ENCODE measurements at places on chromosomes 16 and 17.

GRCh38 chr17:80339118-80339517 is 75.8 kb upstream of the ENDOV start:
- no peak for DNase-seq

GRCh38 chr16:12547608-12547922 is 256.1 kb downstream of the CPPED1 start:
- DNase-seq = no peak

GRCh38 chr16:66930189-66930588 is 4.0 kb downstream of the CIAO2B start:
- no peak for DNase-seq

DNA sequence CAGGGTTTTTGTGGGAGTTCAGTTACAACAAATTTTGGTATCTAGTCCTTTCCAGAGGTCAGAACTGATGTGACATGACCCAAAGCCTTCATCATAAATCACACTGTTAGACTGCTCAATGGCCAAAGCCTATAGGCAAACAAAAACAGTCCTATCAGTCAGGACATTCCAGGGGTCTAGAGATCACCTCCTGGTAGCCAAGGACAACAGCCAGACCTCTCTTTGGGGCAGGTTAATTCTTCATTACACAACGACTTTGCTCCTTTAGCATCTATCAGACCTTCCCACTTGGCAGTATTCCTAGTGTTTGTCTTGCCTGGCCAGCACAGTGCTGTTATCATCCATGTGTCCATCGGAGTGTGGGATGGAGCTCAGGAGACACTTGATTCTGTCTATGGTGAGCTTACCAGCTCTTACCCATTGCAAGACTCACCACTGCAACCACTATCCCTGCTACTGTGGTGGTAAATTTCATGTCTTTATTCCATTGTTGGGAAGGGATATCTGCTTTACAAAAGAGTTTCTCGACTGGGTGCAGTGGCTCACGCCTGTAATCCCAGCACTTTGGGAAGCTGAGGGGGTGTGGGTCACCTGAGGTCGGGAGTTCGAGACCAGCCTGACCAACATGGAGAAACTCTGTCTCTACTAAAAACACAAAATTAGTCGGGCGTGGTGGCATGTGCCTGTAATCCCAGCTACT is 95.5 kb upstream of the DHX40 start:
- no peak for DNase-seq

DNA sequence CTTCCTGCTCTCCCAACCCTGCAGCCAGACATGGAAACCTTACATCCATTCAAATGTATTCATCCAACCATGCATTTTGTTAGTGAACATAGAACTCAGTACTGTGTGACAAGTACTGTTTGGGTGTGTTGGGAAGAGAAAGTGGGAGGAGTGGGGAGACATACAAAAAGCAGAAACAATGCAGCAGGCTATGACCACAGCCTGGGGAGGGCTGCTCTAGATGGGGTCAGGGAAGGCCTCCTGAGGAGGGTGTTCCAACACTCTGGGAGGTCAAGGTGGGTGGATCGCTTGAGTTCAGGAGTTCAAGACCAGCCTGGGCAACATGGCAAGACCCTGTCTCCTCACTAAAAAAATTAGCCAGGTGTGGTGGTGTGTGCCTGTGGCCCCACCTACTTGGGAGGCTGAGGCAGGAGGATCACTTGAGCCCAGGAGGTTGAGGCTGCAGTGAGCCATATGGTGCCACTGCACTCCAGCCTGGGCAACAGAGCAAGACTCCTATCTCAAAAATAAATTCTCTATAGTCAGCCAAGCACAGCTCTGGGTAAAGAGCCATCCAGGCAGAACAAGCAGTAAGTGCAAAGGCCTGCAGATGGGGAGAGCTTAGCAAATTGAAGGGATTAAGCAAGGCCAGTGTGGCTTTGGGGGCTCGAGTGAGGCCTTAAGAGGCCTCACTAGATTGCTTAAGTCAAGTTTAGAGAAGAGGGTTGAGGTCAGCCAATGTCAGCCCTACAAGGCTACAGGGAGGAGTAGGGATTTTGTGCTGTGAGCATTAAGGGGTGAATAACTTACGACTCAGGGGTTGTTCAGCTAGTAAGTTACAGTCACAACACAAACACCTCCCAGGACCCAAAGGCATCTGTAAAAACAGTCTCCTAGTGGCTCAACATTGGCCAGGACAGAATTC is 5.5 kb downstream of the SLC13A2 start:
- no peak for DNase-seq

- DNase-seq = no peak
Observed at GRCh38 chr17:72033334-72033733, 87.5 kb upstream of the SOX9 start.

All from hindlimb muscle (tissue), 1 donor.